NCI-H1048 (cell line): ENCODE measurements at places on chromosomes 11 and 22.

GRCh38 chr11:45982656-45983470 lies 60.4 kb downstream of the LARGE2 start:
- DNase-seq: no peak

GRCh38 chr11:18834754-18835466 lies 43.3 kb upstream of the PTPN5 start:
- DNase-seq: no peak

DNA sequence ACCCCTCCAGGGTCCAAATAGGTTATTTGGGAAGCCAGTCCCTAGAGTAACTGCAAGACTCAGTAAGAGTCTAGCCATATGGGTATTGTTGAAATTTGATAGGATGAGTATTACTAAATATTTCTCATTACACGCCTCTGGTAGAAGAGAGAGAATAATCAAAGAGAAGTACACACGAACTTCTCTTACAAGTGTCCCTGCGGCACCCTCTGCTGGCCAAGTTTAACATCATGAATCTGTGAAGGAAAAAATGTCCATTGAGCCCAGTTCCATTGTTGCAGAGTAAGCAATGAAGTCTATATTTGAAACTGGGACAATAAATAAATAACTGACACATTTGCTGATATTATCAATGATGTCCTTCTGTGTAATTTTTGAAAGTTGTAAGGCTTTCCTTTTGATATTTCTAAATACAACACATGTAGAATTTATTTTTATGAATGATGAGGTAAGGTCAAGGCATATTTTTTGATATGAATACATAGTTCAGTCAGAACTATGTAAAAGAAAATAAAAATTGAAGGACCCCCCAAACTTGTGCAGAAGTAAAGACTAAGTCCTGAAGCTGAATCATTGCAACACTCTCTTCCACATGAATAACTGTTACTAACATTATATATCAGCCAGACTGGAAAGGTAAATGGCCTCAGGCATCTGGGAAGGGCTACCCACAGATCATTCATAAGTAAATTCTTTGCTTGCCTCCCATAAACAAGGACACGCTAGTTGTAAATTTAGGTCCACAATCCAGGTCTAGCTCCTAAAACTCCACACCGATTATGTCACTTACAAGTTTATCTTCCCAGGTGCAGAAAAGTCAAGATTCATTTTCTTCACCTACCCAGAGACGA lies 10.0 kb downstream of the OR51L1 start:
- peak; percentile 49 for DNase-seq

GRCh38 chr22:37024339-37025157 lies 5.0 kb downstream of the MPST start:
- DNase-seq: no peak

DNA sequence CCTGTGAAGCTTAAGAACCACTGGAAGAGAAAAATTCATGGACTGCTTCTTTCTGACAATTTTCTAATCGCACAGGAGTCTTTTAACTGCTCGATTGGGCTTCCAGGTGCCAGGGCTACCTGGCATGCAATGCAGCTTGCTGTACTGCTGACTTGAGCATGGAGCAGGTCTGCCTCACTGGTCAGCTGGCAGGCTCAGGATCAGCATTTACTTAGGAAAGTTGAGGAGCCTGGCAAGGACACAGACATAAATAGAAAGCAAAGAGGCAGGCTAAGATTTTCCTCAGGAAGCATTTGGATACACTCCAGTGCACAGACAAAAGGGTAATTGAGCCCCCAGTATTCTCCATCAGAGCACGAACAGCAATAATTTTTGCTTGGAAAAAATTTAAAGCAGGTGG lies 163.5 kb downstream of the CSNK2A3 start:
- DNase-seq: no peak

DNA sequence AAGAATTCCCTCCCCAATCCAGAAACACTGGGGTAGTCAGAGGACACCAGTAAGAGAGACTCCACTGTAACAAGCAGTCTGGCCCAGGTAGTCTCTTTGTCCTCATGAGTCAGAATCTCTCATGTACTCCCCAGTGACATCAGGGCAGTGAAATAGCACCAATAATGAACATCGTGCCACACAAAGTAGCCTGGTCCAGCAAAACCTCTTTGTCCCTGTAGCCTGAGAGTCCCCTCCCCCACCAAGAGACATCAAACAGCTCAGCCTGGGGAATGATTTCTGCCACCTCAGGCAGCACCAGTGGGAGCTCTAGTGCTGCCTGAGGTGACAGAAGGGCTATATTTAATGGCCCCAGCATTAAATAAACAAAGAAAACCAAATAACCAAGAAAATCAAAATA lies 88.1 kb downstream of the SBF2 start:
- no peak for DNase-seq

DNA sequence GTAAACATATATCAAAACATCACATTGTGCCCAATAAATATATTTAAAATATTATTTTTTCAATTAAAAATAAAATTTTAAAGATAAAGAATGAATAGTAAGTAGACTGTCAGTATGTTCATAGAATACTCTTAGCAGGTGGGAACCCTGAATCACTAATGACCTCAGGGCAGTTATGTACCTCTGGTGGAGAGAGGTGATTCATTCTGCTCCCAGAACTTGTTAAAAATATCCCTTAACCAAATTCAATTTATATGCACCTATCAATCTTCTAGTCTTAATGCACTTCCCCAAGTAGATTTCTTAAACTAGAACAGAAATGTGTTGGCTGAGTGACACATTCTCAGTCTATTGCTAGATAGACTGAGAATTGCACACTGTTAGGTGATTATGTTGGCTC lies 183.9 kb upstream of the SYN3 start:
- DNase-seq: no peak

DNA sequence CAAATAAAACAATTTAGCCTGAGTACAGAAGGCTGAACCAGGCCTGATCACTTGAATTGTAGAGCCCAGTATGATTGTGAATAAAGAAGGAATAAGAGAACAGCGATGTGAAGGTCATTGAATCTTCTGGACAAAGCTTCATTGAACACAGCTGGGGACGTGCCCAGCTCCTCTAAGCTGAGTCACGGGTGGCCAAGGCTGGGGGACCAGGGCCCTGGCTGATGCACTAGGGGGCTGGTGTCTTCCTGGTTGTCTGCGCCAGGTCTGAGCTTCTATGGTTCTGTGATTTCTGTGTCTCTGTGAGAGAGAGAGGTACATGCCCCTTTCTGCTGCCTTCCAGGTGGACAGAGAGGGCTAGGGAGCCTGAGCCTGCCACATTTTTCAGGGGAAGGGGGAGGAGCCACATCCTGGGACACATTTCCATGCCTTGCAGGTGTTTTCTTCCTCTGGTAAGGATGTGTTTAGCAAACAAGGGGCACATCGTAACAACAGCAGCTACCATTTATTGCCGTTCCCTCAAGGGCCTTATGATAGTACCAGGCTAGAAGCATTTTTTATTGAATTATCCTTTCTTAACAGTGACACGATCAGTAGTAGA lies 135.7 kb downstream of the C11orf91 start:
- DNase-seq: no peak

GRCh38 chr11:82857145-82857544 lies 43.1 kb downstream of the PRCP start:
- DNase-seq: no peak

DNA sequence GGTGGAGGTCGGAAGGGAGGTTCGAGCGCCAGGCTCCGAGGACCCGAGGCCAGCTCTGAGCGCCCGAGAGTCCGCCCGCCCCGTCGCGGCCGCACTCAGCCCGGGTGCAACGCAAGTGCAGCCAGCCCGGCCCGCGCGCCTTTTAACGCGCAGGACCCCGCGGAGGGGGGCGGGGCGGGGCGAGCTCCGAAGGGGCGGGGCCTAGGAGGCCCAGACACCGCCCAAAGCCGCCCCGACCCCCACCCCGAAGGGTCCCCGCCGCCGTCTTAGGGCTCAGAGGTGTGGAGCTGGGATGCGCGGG lies at the start of gene PHOX2A:
Gene PHOX2A (minus strand): TSS at position 117 of the 301 bp plus-strand sequence. CDS start 172 bp downstream, outside the sequence.
- no peak for DNase-seq

DNA sequence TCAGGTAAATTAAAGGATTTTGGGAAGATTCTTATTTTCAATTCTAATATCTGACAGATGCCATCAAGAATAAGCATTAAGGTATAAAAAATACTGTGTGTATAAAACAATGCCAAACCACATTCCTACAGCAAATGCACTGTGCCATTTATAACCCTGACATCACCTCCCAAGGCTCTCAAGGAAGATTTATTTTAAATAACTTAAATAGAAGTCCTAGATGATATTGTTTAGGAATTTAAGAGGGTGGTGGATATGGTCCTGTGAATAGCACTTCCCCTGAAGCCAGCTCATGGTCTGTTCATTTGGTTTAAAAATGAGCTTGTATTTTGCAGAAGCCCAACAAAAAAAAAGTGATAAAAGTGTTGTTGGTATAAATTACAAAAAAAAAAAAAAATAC lies 32.1 kb downstream of the PPIL2 start:
- no peak for DNase-seq

- no peak for DNase-seq
Measured at GRCh38 chr11:95404370-95404769, 173.4 kb upstream of the SESN3 start.

DNA sequence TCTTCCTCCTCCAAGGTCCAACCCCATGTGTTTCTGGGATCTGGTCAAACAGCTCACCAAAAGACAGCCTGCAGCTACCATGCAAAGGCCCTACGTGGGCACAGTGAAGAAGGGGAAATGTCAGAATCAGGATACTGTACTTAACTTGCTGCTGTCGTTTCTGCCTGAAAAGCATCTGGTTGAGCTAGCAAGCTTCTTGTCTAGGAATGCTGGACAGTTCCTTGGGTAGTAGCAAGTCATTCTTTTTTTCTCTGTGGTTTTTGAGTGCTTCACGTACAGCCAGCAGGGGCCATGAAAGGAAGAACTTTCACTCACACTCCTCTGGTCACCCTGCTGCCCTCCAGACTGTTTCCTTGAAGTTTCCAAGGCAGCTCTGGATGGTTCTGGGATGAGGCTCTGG lies 24.7 kb downstream of the RCOR2 start:
- DNase-seq: no peak

DNA sequence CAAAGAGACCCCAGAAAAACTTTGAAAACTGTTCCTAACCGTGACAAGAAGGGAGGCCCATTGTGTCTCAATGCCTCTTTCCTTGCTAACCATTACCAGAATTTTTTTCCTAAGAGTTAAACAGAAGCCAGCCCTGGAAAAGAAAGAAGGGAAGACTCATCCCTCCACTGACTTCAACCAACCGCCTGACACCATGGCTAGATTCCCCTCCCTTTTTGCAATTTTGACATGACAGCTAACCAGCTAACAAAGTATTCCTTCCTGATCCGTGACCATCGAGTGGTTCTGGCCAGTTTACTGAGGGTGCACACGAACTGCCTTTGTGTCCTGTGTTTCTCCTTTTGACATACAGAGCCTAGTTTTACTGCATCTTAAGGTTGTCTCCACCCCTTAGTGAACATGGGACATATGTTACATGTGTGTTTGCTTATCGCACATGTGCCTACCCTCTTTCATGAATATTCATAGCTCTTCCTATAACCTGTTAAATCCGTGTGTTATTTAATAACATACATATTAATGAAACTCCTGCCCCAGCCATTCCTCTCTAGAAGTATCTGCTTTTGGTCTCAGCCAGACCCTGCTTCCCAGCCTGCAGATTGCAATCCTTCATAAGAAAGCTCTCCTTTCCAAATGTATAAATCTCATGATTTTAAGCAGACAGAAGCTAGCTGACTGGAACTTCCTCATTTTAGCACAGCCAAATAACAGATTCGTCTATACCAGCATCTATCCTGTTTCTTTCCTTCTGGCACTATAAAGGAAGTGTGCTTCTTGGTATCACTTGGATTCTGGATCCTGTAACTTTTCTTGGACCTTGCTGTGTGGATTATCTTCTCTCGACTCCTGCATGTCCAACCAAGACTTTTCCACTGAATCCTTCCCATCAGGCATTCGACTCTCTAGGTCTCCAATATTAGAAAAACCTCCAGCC lies 37.8 kb downstream of the RASSF10 start:
- no peak for DNase-seq

- DNase-seq: no peak
Measured at GRCh38 chr11:5013012-5013411, 18.4 kb downstream of the OR51L1 start.

GRCh38 chr11:104997288-104997687 lies 25.7 kb downstream of the CASP5 start:
- no peak for DNase-seq

GRCh38 chr22:39546889-39547586 lies 14.5 kb upstream of the RPS19BP1 start:
- DNase-seq: no peak

DNA sequence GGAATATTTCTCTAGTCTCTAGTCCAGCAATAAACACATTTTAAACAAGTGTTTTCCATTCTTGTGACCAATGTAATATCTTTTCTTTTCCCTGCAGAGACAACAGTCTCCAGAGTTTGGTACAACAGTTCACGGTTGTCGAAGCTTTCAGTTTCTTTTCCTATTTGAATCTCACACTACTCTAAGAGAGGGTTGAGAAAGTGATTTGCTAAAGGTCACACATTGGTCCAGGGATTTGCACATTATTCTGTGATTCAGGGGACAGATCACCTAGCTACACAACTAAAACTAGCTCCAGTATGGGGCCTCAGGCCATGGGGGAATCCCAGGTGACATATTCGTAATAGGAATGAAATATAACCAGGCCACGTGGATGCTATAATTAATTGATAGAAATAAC lies 132.5 kb downstream of the HIPK3 start:
- no peak for DNase-seq

GRCh38 chr22:39528681-39529486 lies 3.7 kb downstream of the RPS19BP1 start:
- peak; percentile 80 for DNase-seq

GRCh38 chr22:48530666-48531065 lies 1297.0 kb downstream of the BRD1 start:
- no peak for DNase-seq

- DNase-seq: no peak
Measured at GRCh38 chr22:39655004-39655579, 84.5 kb downstream of the CACNA1I start.

- no peak for DNase-seq
Measured at GRCh38 chr11:74185695-74186094, 14.6 kb downstream of the PPME1 start.

DNA sequence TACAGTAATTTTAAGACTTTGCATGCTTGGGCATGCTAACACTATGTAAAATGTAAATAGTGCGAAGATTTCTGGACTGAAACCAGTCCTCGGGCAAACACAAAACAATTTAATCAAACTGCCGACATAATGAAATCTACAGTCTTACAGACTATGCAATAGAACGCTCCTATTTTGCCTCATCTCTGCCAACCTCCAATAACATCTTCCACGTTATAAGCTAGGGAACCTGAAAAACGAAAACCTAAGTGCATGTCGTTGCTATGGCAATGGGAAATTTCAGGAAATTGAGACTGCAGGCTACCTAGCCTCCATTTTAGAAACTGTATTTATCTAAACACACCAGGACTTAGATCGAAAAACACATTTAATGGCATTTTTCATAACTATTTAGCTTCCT lies 1.1 kb downstream of the CSTF3 start:
- DNase-seq: no peak

DNA sequence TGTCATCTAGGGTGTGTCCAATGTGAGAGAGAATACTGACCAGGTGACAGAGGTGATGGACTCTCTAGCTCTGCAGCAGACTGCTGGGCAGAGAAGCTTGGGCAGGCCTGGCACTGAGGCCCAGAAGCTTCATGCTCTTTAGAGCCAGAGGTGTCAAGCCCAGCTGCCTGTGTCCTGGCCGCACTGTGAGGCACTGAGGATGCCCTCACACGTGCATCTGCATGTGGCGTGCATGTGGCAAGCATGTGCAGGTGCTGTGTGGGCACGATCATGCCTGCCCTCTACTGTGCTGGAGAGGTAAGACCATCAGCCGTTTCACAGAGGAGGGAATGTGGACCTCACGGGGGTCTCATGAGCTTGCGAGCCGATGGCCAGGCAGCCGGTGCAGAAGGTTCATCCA lies 15.8 kb upstream of the TXNRD2 start:
- DNase-seq: no peak

- no peak for DNase-seq
Measured at GRCh38 chr11:71976551-71976950, 22.2 kb upstream of the IL18BP start.
